ENCODE measurements at places on chromosomes 12 and 14.

DNA sequence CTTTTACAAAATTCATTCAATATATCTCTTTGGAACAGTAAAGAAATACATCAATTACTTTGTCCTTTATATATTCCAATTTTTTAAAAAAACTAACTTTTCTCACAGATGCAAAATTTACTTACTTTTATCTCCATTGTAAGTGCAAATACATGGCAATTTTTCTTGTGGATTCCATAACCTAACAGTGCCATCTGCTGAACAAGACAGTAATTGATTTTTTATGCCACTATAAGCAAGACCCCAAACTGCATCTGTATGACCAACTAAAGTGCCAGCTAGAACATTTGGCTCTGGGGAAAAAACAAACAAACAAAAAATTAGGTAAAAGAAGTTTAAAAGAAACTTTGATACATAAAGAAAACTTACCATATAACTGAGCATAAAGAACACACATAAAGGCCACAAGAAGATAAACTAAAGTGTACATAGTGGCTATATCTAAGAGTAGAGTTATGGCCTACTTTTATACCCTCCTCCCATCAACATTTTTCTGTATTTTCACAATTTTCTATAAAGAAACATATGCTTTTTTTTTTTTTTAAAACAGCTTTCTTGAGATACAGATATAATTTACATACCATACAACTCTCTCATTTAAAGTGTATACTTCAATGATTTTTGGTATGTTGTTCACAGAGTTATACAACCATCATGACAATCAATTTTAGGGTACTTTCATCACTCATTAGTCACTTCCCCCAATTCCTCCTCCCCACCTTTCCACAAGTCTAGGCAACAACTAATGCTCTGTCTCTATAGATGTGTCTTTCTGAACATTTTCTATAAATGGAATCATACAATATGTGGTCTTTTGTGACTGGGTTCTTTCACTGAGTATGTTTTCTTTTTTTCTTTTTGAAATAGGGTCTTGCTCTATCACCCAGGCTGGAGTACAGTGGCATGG lies 32.6 kb downstream of the COCH start:
- no peak for DNase-seq

DNA sequence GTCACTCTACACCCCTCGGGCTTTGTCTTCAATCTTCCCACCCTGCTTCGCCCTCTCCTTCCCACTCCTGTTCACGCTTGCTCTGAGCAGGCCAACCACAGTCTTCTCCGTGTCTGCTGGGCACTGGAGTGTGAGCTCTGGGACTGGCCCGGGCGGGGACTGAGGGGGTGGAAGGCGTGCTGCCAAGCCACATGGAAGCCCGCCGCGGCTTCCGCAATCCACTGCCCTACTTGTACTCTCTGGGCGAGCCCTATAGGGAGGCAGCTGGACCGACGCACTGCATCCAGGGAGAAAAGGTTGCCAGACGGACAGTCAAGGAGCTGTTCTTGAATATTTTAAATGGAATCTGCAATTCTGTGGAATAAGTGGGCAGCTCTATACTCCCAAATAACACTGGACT lies 24.8 kb downstream of the GOLGA3 start:
- no peak for DNase-seq

DNA sequence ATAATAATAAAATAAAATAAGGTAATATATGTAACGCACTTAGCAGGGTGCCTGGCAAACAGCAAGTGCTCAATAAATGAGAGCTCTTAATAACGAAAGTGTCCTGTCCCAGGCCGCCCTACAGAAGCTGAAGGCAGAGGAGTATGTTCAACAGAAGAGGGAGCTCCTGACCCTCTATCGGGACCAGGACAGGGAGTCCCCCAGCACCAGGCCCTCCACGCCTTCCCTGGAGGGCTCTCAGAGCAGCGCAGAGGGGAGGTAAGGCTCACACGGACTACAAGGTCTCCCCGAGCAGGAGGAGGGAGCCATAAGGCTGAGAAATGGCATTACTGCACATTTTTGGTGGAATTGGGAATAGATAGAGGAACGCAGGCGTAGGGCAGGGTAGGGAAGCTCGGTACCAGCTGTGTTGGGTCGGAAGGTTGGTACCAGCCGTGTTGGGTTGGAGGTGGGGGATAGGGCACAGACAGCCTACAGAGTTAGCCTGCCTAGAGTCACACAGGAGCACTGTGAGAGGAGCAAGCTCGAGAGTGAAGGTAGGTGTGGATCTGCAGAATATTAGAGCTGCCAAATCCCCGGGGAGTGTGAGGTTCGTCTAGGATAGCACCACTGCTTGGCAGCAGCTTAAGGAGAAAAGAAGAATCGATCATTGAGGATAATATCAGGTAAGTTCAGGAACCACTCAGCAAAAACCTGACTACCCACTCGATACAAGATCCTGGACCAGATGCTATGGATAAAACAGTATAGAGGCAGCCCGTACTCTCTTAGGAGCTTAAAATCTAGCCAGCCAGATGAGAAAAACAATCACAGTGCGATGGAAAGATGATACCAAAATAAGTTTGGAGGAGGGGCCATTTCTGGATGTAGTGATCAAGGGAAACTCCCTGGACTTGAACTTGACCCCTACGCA lies 15.3 kb downstream of the TNFRSF1A start:
- DNase-seq = no peak

DNA sequence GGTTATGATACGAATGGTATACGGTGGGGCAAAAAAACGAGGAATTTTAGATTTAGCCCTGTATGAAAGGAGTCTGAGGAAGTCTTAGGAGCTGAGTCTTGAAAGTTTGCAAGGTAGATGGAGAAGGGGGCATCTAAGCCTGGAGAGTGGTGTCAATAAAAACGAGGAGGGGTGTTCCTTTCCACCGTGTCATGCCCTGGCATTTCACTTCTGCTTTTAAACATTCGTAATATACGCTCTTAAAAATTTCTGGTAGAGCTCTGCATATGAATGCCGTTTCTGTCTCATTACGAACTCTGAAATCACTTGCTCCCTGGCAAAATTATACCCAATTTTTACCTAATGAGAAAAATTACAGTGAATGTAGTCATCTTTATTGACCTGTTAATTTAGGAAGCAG lies 170.2 kb downstream of the ERC1 start:
- DNase-seq = no peak

DNA sequence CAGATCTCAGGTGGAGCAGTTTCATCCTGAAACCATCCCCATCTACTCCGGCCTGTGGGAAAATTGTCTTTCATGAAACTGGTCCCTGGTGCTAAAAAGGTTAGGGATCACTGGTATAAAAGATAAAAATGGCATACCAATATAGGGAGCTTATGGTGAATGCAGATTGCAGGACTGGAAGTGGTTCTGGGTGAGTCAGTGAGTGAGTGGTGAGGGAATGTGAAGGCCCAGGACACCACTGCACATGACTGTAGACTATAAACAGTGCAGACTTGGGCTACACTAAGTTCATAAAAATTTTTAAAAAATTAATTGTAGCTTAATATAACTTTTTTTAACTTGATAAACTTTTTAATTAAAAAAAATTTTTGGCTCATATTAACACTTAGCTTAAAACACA lies 67.0 kb upstream of the RD3L start:
- DNase-seq = no peak

DNA sequence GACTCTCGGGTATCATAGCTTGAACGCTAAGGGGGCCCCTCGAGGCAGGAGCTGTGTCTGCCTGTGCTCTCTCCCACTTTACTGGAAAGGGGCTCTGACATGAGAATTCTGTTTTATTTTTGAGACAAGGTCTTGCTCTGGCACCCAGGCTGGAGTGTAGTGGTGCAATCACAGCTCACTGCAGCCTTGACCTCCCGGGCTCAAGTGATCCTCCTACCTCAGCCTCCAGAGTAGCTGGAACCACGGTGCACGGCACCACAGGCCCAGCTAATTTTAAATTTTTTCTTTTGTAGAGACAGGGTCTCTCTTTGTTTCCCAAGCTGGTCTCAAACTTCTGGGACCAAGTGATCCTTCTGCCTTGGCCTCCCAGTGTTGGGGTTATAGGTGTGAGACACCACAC lies 77.7 kb downstream of the PAPOLA start:
- no peak for DNase-seq

- DNase-seq = no peak
These were observed 282.1 kb downstream of the RPS29 start for GRCh38 chr14:49303946-49304516.

GRCh38 chr14:105051182-105052109 lies 13.8 kb downstream of the GPR132 start:
- DNase-seq = no peak

DNA sequence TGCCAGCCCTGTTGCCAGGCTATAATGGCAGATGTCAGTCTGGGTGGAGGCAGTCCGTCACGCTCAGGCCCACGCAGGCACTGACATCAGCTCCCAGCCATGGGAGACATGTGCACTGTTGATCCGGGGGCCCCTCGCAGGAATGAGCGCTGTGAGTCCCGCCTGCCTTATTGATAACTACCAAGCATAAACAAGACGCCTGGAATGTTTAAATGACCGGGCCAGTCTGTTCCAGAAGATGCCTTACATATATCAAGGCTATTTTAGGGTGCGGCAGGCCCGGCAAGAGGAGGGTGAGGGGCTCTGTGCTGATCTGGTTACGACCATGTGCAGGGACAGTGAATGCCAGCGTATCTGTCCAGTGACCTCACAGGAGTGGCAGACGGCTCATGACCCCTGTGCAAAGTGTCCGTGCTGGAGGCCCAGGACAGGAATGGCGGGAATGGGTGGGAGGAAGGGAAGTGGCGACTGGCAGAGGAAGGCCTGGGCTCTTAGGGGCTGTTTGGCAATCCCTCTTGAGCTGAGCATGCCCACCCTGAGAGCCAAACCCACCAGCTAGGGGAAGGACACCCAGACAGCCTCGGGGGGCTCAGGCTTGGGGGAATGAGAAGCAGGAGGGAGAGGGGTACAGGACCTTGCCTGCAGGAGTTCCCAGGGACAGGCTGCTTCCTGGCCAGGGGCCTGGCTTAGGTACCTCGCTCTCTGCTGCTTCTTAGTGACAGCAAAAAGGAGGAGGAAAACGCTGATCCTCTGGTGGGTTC lies 49.3 kb downstream of the DLK1 start:
- DNase-seq = peak; percentile 21

DNA sequence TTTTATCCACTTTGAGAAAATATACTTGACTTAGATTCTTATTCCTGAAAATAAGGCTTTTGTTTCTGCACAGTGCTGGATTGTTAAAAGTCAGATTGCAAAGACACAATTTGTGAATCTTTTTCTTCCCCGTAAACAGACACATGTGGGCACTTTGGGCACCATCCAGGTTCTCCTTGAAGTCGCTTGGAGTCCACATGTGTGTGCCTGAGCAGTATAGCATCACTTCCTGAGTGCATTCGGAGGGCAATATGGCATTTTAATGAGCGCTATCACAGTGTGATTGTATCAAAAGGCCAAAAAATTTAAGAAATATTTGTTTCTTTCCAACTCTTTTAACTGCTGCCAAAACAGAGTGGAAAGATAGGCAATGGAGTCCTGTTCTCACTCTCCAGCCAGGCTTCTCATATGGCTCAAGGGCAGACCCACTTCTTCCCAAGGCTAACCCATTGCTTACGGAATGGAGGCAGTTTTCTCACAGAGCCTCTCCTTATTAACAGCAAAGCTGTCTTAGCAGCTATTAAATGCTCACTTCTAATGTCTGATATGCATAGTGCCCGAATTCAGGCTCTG lies 397.1 kb downstream of the EGLN3 start:
- no peak for DNase-seq

- no peak for DNase-seq
These were observed 184.8 kb downstream of the KTN1 start for GRCh38 chr14:55764784-55765183.

GRCh38 chr12:19440019-19440858 lies 947 bp downstream of the AEBP2 start:
- peak; percentile 59 for DNase-seq

DNA sequence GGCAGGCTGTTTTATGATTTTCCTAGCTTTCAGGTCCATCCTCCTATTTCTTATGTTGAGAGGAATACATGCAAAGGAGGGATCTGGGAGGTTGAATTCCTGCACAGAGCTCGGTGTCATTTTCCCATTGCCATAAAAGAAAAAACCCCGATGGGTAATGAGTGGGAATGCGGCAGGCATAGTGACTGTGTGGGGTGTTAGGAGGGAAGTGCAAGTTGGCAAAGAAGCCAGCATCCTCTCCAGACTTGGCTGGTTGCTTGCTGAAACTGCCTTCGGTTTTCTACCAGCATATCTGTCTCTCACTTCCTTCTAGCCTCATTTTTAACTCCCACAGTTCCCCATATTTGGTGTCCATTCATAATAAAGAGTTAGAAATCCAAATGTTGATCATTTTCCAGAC lies 1046.1 kb downstream of the SLC6A15 start:
- no peak for DNase-seq

GRCh38 chr14:73027546-73027945 lies 640 bp upstream of the ZFYVE1 start:
- DNase-seq = no peak

GRCh38 chr14:92039063-92039718 lies 668 bp downstream of the TRIP11 start:
- no peak for DNase-seq

All from SJSA1 (cell line).